ENCODE measurements at places on chromosomes 16 and 17.

- DNase-seq = peak; percentile 51
Measured at GRCh38 chr17:37047631-37048104, 98.9 kb downstream of the AATF start.

DNA sequence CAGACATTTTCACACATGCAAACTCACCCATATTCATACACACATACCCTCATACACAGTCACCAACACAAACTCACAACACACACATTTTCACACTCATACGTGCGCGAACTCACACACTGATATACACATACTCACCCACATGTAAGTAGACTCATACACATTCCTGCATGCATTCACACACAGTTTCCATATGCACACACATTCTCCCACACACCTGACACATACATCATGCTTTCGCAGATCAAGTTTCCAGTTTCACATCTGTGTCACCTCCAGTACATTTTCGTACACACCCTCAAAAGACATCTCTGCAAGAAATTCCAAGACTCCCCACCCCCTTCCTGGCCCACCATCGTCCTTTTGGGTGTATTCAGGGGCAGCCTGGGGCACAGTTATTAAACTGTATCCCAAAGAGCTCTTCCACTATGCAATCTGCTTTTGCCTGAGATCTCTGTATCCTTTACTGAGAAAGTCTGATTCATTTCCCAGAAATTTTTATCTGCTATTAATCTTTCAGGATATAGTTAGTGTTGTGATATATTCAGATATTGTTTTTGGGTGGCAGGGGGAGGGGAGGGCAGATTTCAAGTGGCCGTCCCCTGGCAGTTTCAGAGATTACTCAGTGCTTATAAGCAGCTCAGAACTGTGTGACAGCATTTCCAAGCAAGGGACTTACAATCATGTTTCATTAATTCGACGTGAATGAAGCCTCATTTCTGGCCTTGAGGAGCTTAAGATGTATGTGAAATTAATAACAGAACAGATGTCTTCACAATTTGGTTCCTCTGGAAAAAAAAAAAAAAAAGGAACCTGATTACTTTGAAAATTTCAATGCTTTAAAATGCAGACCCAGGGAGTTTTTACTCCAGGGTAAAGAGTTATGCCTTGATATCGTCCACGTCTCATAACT is 35.3 kb upstream of the MMP2 start:
- no peak for DNase-seq

GRCh38 chr16:71216714-71217113 is 13.8 kb downstream of the HYDIN start:
- DNase-seq = no peak

DNA sequence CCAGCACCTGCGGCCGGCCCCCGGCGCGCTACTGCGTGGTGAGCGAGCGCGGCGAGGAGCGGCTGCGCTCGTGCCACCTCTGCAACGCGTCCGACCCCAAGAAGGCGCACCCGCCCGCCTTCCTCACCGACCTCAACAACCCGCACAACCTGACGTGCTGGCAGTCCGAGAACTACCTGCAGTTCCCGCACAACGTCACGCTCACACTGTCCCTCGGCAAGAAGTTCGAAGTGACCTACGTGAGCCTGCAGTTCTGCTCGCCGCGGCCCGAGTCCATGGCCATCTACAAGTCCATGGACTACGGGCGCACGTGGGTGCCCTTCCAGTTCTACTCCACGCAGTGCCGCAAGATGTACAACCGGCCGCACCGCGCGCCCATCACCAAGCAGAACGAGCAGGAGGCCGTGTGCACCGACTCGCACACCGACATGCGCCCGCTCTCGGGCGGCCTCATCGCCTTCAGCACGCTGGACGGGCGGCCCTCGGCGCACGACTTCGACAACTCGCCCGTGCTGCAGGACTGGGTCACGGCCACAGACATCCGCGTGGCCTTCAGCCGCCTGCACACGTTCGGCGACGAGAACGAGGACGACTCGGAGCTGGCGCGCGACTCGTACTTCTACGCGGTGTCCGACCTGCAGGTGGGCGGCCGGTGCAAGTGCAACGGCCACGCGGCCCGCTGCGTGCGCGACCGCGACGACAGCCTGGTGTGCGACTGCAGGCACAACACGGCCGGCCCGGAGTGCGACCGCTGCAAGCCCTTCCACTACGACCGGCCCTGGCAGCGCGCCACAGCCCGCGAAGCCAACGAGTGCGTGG is 1.5 kb downstream of the NTN1 start:
- DNase-seq = no peak

GRCh38 chr16:56985288-56985961 is 3.9 kb upstream of the NLRC5 start:
- DNase-seq = no peak
